Mucosa of gallbladder (tissue), 1 donor: ENCODE measurements at places on chromosomes 16 and 17.

- no peak for DNase-seq
These were observed 14.7 kb downstream of the CDH13 start for GRCh38 chr16:82641336-82641984.

GRCh38 chr16:1989209-1990100 lies at the start of gene SYNGR3:
SYNGR3 (plus strand) TSS chr16:1989970; CDS start chr16:1990103, 133 bp downstream.
- DNase-seq, result no peak

DNA sequence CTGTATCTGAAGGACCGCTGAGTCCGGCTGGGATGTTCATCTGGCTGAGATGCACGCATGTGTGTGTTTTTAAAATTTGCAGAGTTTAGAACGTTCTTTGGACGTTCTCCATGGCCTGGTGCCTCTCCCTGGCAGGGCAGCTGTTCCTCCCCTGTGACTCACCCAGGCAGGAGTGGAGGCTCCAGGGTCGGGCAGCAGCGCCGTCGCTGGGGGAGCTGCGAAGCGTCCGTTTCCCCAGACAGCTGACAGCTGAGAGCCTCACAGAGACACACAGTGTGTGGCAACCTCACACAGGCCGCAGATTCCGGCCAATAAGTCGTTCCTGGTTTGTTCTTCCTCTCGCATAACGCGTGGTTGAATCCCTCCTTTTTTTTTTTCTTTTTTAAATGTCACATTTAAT lies 80.6 kb downstream of the OR1D5 start:
- peak; percentile 82 for DNase-seq

GRCh38 chr17:44707755-44708400 lies 587 bp upstream of the DBF4B start:
- DNase-seq, result no peak

GRCh38 chr16:82631701-82632685 lies 5.2 kb downstream of the CDH13 start:
- no peak for DNase-seq

- no peak for DNase-seq
These were observed 18.6 kb downstream of the ZC3H18 start for GRCh38 chr16:88588754-88589153.
